GM12864 (cell line): ENCODE measurements at places on chromosomes 5 and 9.

DNA sequence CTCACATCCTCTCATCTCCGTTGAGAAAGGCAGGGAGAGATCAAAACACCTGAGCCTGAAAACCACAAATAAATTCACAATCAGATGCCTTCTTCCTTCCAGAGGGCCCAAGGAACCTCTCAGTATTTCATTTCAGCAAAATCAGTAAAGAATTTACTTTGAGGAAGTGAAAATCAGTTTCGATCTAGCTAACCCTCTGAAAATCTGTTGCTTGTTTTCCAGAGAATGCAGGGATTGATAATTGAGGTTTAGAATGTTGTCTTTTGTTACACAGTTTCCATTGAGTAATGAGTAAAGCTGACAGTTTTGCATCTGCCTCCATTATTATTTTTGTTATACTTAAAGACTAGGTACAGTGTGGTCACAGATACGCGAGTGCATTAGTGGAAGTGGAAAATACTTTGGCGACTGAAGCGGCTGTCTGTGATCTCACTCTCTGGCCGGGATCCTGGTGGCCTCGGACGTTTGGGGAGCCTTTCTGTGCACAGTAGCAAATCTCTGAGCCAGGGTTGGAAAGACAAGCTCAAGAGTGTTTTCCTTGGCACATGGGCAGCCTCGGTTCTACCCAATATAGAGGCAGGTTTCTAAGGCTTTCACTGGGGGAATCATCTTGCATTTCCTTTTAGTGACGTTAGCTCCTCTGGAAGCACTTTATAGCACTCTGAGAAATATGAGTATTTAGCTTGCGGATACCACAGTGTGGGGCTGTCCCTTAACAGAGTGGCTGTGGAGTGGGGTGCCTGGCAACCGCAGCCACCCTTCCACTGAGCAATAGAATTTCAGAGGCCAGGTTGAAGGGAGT lies 32.2 kb upstream of the ANGPTL2 start:
- peak; percentile 35 for DNase-seq

- no peak for DNase-seq
Observed at GRCh38 chr9:136023410-136024225, 62.4 kb upstream of the UBAC1 start.

DNA sequence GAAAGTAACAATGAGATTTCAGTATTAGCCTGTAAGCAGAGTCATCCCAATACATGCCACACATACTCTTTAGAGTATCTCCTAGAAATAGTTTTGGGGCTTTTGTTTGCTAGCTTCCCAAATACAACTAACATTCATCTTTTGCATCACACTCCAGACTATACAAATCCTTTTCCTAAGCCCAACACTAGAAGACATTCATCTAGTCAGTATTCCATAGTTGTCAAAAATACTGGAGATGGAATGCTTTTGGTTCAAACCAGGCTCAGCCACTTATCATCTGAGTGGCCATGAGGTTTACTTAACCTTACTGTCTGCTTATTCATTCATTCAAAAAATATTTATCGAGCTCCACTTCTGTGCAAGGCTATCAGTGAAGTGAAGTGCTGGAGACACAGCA lies 205.1 kb upstream of the SGCD start:
- DNase-seq, result no peak

- DNase-seq, result no peak
Observed at GRCh38 chr5:134092875-134093274, 21.6 kb upstream of the TCF7 start.

GRCh38 chr5:151733358-151734063 lies 24.9 kb downstream of the ATOX1 start:
- no peak for DNase-seq

- DNase-seq, result no peak
Observed at GRCh38 chr9:8558176-8558575, 758.6 kb upstream of the DMAC1 start.

GRCh38 chr5:116614603-116614920 lies 39.9 kb upstream of the SEMA6A start:
- DNase-seq, result no peak

- no peak for DNase-seq
Observed at GRCh38 chr5:15233566-15233965, 266.4 kb upstream of the FBXL7 start.

DNA sequence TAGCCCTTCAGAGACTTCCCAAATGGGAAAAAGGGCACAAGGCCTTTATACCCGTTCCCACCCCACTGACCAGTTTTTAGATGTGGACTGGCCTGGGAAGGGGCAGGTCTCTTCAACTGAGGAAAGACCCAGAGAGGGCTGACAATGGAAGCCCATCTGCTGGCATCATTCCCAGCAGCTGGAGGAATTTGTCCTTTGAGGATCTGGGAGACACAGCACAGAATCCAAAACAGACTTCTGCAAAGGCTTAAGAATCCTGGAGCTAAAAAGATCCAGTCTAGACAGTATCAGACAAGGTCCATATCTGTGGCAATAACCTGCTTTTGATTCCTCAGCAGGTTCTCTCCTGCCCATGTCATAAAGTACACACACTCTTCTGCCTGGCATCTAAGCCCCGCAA lies 329.2 kb downstream of the TMEM167A start:
- DNase-seq, result no peak

- no peak for DNase-seq
Observed at GRCh38 chr9:93578844-93579243, 2.5 kb downstream of the PHF2 start.

- DNase-seq, result no peak
Observed at GRCh38 chr5:140018517-140018916, 24.6 kb downstream of the NRG2 start.

DNA sequence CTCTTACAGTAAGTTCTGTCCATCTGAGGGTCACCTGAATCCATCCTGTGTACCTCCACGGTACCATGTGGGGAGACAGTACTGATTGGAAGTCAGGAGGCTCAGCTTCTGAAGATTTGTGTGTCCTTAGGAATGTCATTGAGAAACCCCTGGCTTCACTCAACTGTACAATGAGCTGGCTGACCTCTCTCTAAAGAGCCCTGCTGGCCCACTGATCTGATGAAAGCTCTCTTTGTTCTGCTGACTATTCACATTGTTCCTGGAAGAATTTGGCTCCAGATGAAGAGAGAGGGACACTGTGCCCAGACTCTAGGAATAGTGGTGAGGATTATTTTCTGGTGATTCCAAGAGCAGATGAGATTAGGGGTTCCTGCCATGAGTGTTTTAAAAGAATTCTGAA lies 141.2 kb downstream of the LURAP1L start:
- no peak for DNase-seq

DNA sequence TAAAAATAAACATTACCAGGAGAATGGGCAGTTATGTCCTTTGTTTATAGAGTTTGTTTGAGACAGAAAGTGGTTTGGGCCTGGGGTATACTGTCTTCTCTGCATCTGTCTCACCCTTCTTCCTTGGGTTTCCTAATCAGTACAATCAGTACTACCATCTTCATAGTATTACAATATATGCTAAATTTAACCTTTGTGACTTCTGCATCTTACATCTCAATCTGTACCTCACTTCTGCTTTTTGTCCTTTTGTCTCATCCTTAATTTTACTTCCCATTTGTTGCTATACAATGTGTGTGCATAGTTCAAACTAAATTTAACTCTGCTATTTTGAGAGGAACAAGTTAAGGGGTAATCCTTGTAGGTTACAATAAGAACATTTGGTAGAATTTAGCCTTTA lies 19.6 kb downstream of the FBXO38 start:
- no peak for DNase-seq

DNA sequence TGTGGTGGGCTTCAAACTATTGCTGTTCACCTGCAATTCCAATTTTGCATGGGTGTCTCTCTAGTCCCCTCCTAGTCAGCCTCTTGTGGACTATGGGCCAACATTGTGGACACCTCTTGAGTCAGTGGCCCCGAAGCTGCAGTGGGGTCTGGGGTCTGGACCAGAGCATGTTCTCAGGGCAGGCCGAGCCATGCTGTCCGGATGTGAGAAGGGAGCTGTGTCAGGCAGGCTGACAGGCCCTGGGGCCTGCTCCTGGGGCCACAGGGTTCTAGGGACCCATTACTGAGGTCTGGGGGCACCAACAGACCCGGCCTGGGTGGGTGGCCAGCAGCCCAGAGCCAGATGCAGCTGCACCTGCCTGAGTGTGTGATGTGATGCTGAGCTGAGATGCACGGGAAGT lies 16.5 kb upstream of the IRX4 start:
- no peak for DNase-seq
